GM23248 (cell line): ENCODE measurements at places on chromosomes 16 and 17. TPM values are rescaled to one million over a fixed set of nuclear protein-coding genes. Genes with fewer than 3 reads are reported as not detected.

GRCh38 chr17:6752068-6752909 is 3.6 kb upstream of the XAF1 start:
- DNase-seq = peak; percentile 99

DNA sequence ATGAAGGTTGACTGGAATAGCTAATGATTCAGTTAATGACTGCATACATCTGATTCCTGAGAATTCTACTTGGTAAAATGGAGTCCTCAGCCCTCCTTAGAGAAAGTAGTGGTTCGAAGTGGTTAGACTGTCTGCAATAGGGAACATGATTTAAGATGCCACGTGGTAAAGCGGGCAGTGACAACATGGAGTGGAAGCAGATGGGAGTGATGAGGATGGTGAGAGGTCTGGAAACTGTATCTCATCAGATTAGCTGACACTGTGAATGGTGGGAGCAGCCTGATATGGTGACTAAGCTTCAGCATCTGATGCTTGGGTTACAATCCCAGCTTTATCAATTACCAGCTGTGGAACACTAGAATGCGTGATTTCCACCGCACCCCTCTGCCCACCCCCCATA is 8.4 kb downstream of the CDH11 start:
- no peak for DNase-seq

DNA sequence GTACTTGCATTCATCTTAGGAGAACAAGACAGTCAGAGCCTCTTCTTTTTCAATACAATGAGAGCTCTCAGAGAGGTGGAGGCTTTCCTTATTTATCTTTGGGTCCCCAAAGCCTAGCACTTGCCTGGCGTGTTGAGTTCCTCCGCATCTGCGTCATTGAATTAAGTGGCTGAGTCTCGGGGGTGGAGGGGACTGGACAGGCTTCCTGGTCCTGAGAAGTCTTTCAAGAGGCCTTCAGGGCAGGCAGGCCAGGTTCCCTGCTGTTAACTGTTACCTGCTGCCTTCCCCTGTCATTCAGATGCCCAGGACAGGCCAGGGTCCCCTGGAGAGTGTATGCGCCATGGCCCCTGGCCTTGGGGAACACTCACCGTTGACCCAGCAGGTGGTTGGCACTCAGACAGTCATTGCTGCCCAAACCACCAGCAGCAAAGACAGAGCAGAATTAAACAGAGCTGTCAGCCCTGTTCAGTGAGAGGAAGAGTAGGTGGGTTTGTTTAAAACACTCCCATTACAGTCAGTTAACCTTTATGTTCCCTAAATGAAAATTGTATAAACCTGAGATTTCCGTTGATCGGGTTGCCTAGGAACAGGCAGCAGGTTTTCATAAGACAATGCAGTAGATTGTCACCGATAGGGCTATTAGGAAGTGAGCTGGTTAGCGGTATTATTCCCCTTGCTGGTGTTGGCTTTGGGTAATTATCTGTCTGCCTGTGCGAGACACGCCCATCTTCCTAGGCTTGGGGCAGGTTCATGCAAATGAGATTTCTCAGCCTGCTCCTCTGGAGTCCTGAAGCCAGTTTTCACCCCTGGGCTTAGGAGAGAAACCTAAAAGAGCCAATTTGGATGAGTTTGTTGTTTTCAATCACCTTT is 132.7 kb downstream of the CCDC182 start:
- no peak for DNase-seq

DNA sequence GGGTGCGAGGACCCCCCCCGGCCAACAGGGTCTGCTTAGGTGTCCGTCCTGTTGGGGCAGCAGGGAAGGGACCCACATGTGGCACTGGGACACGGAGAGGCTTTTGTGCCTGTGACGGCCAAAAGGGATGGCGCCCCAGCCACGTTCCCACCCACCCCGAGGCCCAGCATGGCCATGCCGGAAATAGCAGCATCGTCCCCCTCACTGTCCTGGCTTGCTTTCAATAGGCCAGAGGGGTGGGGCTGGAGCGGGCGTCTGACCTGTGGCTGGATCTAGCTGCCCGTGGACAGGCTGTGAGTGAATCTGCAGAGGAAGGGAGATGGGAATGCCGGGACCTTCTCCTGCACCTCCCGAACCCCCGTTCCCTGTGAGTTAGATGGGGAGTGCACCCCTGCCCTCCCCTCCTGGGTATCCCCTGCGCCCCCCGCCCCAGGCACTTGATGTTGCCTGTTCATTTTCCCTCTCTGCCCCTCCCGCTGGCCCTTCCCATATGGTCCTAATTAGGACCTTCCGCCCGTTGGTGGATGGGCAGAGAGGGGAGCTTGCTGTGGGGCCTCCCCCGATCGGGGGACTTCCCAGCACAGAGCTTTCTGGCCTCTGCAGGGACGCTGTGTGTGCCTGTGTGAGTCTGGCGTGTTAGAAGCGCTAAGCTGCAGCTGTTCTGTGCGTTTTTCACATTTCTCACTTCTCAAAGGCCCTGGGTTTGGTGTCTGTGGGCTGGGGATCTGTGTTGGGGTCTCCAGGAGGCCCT is 292.8 kb downstream of the SEC14L1 start:
- peak; percentile 73 for DNase-seq

GRCh38 chr16:81497690-81498089 is 53.1 kb downstream of the CMIP start:
- DNase-seq = no peak

DNA sequence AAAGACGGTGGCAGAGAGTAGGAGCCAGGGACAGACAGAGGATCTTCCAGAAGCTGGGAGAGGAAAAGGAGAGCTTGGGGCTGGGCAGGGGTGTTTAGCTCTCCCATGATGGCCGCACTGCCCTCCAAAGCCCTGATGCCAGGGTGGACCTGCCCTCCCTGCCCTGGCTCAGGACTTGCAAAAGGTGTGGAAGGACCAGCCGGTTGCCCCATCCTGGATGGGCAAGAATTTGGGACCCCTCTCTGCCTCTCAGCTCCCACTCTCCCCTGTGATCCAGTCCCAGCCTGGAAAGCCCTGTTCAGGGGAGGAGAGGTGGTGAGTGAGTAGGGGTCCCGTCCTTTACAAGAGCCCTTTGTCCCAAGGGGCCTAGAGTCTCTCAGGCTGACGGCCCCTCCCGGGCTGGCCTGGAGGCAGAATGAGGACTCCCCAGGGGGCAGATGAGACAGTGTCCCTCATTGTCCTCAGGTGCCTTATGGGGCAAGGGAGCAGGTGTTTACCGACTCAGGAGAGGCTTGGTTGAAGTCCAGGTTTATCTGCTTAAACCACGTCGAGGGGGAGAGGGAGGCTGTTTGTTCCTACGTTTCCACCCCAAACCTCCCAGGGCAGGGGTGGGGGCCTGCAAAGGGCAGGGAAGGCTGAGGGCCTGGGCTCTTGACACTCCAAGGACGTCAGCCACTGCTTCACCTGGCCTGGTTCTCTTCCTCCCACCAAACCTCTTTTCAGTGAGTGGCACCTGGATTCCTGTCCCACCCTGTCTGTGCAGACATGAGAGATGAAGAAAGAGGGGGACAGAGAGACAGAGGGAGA is 19.3 kb upstream of the ITGA3 start:
- no peak for DNase-seq

DNA sequence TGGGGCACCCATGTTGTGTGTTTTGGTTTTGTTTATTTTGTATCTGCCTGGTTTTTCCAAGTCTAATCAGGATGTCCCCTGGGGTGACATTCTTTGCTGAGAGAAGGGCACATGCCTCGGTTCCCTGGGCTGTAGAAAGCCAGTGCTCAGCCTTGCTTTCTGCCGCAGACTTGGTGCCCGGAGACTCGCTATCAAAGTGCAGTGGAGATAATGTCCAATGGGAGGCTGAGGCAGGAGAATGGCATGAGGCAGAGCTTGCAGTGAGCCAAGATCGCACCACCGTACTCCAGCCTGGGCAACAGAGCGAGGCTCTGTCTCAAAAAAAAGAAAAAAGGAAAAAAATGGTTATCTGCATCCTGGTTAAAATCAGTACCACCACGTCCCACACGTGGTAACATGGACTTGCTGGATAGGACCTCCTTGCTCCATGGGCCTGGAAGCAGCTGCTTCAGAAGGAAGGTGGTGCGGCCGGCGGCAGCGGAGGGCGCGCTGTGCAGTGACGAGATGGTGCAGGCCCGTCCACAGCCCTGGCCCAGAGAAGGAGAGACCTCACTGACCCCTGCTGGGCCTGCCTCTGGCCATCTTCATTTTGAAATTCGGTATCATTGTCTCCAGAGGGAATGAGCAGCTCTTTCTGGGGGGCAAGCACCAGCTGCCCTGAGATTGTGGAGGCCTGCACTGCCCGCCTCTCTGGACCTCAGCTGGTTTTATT is 19.3 kb upstream of the IL17C start:
- DNase-seq = no peak

DNA sequence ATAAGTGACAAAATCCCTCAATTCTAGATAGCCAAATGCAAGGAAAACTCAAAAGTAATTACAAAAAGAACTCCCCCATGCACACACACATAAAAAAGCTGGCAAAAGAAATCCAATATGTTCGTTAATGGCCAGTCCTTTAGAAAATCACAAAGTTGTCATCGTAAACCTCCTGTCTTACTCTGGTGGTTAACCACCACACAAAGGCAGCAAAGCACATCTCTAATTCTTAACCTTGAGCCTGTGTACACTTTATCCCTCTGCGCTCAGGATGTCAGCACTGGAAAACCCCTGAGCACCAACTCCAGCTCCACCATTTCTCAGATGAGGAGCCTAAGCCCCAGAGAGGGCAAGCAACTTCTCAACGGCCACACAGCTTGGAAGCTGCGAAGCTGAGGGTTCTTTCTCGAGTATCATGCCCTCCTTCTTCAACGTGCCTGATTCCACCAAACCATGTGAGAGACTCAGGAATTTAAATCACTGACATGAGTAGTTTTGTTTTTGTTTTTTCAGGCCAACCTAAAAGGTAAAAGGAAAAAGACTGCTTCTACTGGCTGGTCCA is 72.5 kb downstream of the C16orf95 start:
- DNase-seq = no peak

DNA sequence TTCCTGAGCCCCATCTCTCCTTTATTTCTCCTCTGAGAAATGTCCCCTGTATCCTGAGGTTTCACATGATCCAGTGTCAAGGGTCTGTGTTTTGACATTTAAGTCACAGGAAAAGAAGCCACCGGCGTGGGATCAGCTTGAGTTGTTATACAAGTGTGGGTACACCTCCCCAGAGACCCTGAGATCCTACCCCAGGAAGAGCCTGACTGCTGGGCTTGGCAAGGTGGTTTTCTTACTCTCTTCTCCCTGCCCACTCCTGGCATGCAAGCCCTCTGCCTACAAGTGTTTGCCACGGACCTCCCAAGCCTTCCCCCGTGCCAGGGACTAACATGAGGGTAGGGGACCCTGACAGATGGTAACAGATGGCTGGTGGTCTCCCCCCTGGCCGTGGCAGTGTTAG is 2.8 kb upstream of the ARHGAP27 start:
- no peak for DNase-seq

- DNase-seq = no peak
Observed at GRCh38 chr17:77846531-77847085, 111.9 kb upstream of the TNRC6C start.

DNA sequence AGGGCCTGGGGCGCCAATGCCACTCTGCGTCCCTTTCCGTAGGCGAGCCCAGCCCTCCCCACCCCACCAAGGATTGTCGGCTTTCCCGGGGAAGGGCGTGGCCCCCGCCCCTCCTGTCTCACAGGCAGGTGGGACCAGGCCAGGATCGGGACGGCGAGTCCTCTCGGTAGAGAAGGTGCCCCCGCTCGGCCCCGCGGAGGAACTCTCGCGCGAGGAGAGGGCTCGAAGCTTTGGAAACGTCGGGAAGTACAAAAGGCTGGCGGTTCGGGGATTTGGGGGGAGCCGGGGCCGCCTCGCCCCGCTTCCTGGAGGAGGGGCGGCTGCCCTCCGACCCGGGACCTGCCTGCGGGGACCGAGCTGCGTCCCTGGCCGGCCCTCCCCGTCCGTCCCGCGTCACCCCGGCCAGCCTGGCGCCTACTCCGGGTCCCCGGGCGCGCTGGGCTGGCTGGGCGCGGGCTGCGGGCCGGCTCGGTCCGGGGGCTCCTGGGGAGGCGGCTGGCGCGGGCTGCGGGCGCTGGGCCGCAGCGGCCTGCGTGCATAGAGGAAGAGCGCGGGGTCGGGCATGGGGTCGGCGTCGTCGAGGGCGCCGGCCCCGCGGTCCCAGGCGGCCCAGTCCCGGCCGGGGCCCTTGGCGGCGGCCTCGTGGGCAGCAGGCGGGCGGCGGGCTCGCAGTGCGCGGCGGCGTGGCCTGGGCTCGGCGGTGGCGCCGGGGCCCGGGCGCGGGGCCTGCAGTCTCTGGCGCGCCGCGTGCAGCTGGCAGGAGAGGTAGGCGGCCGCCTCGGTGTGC is 12.6 kb upstream of the CLUH start:
- DNase-seq = peak; percentile 27

The GTF3C1 gene
- total RNA-seq = 52.1 and 65.5 TPM in 2 replicates

The NXPH3 gene
- total RNA-seq = 0.76 and 1.4 TPM in 2 replicates

The ABAT gene
- total RNA-seq = 5.2 and 8.0 TPM in 2 replicates

The PLD6 gene
- 0.65 and 2.0 TPM in 2 replicates for total RNA-seq

The SLC5A10 gene
- not detected in 2 replicates for total RNA-seq
